ENCODE measurements at places on chromosomes 3 and 15. TPM values are rescaled to one million over a fixed set of nuclear protein-coding genes. Genes with fewer than 3 reads are reported as not detected.

Gene ADGRG7
- total RNA-seq: 13.4 TPM

Gene USP50
- total RNA-seq: not detected

Gene HGD
- total RNA-seq: 48.5 TPM

Gene WNT5A
- 3.9 TPM for total RNA-seq

Gene GOLGA6L7
- total RNA-seq: not detected

Gene SCG5
- total RNA-seq: 9.6 TPM

Gene EPHB1
- total RNA-seq: 0.40 TPM

Gene CX3CR1
- total RNA-seq: 0.57 TPM

Gene GCNT3
- 365 TPM for total RNA-seq

Gene LTF
- 1.0 TPM for total RNA-seq

Gene OR5H2
- not detected for total RNA-seq

- no peak overlapping the region for H3K27ac ChIP-seq
- no peaks in the 10 kb centered on the region for H3K27me3 ChIP-seq
- no peaks in the 10 kb centered on the region for H3K36me3 ChIP-seq
These were observed 567.3 kb upstream of the KCNMB2 start for GRCh38 chr3:177968891-177969290.

- H3K4me1 ChIP-seq: no peaks in the 10 kb centered on the region
- no peak overlapping the region for H3K27ac ChIP-seq
- H3K4me3 ChIP-seq: no peak overlapping the region
- H3K36me3 ChIP-seq: no peaks in the 10 kb centered on the region
- H3K27me3 ChIP-seq: no peaks in the 10 kb centered on the region
These were observed 53.5 kb downstream of the SEMA5B start for GRCh38 chr3:122973893-122974615.

- H3K4me3 ChIP-seq: no peak overlapping the region
- H3K36me3 ChIP-seq: no peaks in the 10 kb centered on the region
- no peak for DNase-seq
- H3K27me3 ChIP-seq: no peaks in the 10 kb centered on the region
- H3K4me1 ChIP-seq: no peaks in the 10 kb centered on the region
- no peak overlapping the region for H3K27ac ChIP-seq
These were observed 93.2 kb upstream of the PPIB start for GRCh38 chr15:64256051-64256450.

GRCh38 chr3:105847452-105847851 is 21.4 kb downstream of the CBLB start:
- no peak overlapping the region for H3K27ac ChIP-seq
- H3K4me1 ChIP-seq: peaks cover 3% of the 10 kb centered on the region
- no peak for DNase-seq
- no peaks in the 10 kb centered on the region for H3K27me3 ChIP-seq
- no peaks in the 10 kb centered on the region for H3K36me3 ChIP-seq

GRCh38 chr15:77535845-77536244 is 96.9 kb downstream of the LINGO1 start:
- H3K27ac ChIP-seq: no peak overlapping the region
- H3K27me3 ChIP-seq: no peaks in the 10 kb centered on the region
- no peaks in the 10 kb centered on the region for H3K4me1 ChIP-seq
- DNase-seq: peak; percentile 63
- H3K36me3 ChIP-seq: no peaks in the 10 kb centered on the region

DNA sequence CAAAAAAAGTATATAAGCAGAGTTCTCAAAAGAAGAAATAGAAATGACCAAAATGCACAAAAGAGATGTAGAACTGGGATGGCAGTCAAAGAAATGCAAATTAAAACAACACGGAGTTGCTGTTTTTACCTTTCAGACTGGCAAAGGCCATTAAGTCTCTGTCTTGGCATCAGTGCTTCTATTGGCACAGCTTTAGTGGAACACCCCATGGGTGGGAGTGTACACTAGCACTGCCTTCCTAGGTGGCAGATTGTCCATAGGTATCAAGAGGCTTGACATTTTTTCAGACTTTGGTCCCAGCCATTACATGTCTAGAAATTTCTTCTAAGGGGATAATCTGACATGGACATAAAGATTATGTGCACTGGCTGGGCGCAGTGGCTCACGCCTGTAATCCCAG is 58.1 kb upstream of the VILL start:
- H3K4me1 ChIP-seq: peaks cover 14% of the 10 kb centered on the region
- H3K27ac ChIP-seq: no peak overlapping the region

DNA sequence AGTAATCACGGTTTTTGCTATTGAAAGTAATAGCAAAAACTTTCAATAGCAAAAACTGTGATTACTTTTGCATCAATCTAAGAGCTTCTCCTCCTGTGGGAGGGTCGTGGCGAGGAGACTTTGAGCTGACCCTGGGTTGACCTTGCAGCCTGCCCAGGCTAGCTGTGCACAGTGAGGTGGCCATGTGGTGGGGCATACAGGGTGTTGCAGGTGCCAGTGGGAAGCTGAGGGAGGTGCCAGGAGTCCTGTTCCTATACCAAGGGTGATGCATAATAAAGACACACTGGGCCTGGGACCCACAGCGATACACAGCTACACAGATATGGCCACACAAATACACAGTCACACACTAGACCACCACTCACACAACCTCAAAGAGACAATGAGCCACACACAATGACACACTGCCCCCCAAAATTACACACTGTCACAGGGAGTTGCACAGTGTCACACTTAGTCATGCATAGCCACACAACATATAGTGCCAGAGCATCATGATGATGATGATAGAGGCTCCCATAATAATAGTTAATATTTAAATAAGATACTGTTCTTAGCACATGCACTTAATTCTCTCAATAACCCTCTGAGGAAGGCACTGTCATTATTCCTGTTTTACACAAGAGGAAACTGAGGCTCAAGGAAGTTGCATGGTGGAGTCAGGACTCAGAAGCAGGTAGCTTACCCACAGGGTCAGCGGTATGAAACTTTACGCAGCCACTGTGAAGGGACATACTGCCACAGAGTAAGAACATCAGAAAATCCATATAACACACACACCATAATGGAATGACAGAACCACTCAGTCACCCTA is 6.3 kb downstream of the PLCD1 start:
- H3K27me3 ChIP-seq: no peaks in the 10 kb centered on the region
- peaks cover 7% of the 10 kb centered on the region for H3K36me3 ChIP-seq
- DNase-seq: peak; percentile 20
- H3K4me3 ChIP-seq: peak overlapping the region; percentile 73
- peaks cover 6% of the 10 kb centered on the region for H3K4me1 ChIP-seq

DNA sequence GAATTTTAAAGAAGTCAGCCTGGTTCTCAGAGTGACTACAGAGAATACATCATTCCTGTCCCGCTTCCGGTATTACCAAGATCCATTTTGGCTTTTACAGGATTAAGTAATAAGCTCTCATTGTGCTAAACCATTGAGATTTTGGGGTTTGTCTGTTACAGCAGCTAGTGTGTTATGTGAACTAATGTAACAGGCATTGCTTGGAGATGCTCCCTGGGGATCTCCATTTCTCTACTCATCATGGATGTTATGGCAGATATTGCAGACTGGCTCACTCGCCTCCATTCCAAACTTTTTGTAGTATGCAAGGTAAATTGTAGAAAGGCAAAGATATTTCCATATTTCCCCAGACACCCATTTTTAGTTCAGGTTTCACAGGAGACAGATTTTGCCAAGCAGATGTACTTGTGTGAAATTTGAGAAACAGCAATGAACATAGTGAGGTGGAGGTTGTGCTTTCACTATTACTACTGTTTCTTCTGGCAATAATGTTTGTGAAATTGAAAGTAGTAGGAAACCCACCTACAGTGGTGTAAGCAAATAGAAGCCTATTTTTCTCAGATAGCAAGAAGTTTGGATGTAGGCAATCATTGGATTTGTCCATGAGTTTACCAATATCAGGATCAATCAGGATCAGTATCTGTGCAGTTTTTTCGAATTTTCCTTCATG is 177.1 kb upstream of the GALNT15 start:
- H3K27ac ChIP-seq: no peak overlapping the region
- no peaks in the 10 kb centered on the region for H3K36me3 ChIP-seq
- H3K4me1 ChIP-seq: no peaks in the 10 kb centered on the region
- H3K27me3 ChIP-seq: no peaks in the 10 kb centered on the region
- H3K4me3 ChIP-seq: no peak overlapping the region
- DNase-seq: no peak

- no peak overlapping the region for H3K4me3 ChIP-seq
- DNase-seq: no peak
- peaks cover 14% of the 10 kb centered on the region for H3K4me1 ChIP-seq
- no peak overlapping the region for H3K27ac ChIP-seq
- H3K36me3 ChIP-seq: no peaks in the 10 kb centered on the region
These were observed 6.0 kb downstream of the FAM43A start for GRCh38 chr3:194691481-194692283.

GRCh38 chr15:53681056-53681455 is 78.4 kb downstream of the WDR72 start:
- H3K4me1 ChIP-seq: no peaks in the 10 kb centered on the region
- no peaks in the 10 kb centered on the region for H3K36me3 ChIP-seq
- no peak overlapping the region for H3K4me3 ChIP-seq
- H3K27me3 ChIP-seq: no peaks in the 10 kb centered on the region
- no peak overlapping the region for H3K27ac ChIP-seq

GRCh38 chr3:51986010-51986947 is 2.9 kb downstream of the ACY1 start:
- no peaks in the 10 kb centered on the region for H3K27me3 ChIP-seq
- peak; percentile 76 for DNase-seq
- H3K4me3 ChIP-seq: no peak overlapping the region
- H3K36me3 ChIP-seq: no peaks in the 10 kb centered on the region

GRCh38 chr3:32460031-32460749 is 42.5 kb downstream of the CMTM6 start:
- no peak overlapping the region for H3K4me3 ChIP-seq
- H3K27ac ChIP-seq: peak overlapping the region; percentile 27
- no peaks in the 10 kb centered on the region for H3K36me3 ChIP-seq
- no peaks in the 10 kb centered on the region for H3K27me3 ChIP-seq

GRCh38 chr15:64558460-64559179 is 98.2 kb downstream of the ZNF609 start:
- H3K4me3 ChIP-seq: no peak overlapping the region
- no peaks in the 10 kb centered on the region for H3K36me3 ChIP-seq
- no peak overlapping the region for H3K27ac ChIP-seq
- no peak for DNase-seq
- no peaks in the 10 kb centered on the region for H3K4me1 ChIP-seq
- no peaks in the 10 kb centered on the region for H3K27me3 ChIP-seq

DNA sequence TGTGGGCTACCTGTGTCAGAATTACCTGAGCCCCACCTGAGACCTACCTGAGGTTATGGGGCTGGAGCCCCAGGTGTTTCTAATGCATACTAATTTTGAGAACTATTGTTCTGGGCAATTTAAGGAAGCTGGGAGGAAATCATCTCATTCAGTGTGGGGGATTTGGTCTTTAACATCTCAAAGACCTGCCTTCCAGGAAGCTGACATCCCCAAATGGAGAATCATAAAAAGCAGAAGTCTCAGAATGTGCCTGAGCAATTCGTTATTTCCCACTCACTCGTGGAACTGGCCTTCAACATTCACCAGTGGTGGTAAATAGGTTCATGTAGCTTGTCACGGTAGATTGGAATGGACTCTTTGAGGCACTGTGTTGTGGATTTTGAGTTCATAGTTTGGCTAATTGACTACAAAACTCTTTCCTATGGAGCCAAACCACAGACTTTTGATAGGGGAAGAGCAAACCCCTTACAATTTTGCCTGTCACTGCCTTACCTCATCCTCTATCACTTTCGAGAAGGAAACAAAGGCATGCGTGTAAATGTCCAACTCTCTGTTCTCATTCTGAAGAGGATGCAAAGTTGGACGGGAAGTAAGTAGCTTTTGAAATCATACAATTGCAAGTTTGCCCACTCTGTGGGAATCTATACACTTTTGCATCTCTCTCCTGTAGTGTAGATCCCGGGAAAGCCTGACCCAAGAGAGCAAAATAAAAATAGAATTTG is 521.0 kb upstream of the MDFIC2 start:
- no peaks in the 10 kb centered on the region for H3K36me3 ChIP-seq
- no peaks in the 10 kb centered on the region for H3K4me1 ChIP-seq
- no peak overlapping the region for H3K27ac ChIP-seq
- no peak for DNase-seq
- H3K27me3 ChIP-seq: no peaks in the 10 kb centered on the region

GRCh38 chr3:42655980-42656679 is 2.6 kb downstream of the ZBTB47 start:
- no peak overlapping the region for H3K4me3 ChIP-seq
- no peaks in the 10 kb centered on the region for H3K36me3 ChIP-seq
- no peaks in the 10 kb centered on the region for H3K4me1 ChIP-seq
- H3K27ac ChIP-seq: peak overlapping the region; percentile 82
- no peak for DNase-seq
- no peaks in the 10 kb centered on the region for H3K27me3 ChIP-seq

DNA sequence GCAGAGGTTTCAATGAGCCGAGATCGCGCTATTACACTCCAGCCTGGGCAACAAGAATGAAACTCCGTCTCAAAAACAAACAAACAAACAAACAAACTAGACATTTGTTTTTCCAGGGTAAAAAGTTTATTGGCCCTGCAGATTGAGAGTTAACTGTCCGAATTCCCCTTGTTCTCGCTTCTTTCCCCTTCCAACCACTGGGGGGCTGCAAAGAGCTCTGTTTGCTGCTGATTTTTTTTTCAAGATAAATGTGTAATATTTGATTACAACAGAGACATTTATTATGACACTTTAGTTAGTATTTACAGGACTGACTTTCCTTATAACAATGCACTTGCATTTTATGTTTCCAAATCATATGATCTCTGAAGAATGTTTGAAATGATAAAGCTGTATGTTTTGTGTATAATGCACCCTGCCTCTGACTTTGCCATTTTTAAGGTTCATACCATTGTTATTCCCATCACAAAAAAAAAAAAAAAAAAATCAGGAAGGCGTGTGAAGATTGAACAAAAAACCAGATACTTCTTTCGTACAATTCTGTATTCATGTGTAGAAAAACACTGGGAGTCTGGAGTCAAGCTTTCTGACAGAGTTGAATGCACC is 2.8 kb downstream of the CLSTN2 start:
- H3K27me3 ChIP-seq: peaks cover 39% of the 10 kb centered on the region
- no peak overlapping the region for H3K4me3 ChIP-seq
- H3K4me1 ChIP-seq: peaks cover 6% of the 10 kb centered on the region
- H3K27ac ChIP-seq: no peak overlapping the region

GRCh38 chr3:74268753-74269152 is 345.7 kb downstream of the CNTN3 start:
- DNase-seq: no peak
- H3K4me1 ChIP-seq: no peaks in the 10 kb centered on the region
- H3K4me3 ChIP-seq: no peak overlapping the region
- no peaks in the 10 kb centered on the region for H3K36me3 ChIP-seq

- DNase-seq: no peak
- peaks cover 18% of the 10 kb centered on the region for H3K27me3 ChIP-seq
- H3K27ac ChIP-seq: no peak overlapping the region
- peaks cover 8% of the 10 kb centered on the region for H3K4me1 ChIP-seq
- H3K36me3 ChIP-seq: no peaks in the 10 kb centered on the region
- H3K4me3 ChIP-seq: no peak overlapping the region
These were observed 2.4 kb downstream of the KLF15 start for GRCh38 chr3:126354776-126355175.

Data from colonic mucosa (tissue), 4 donors.